H9 (cell line): ENCODE measurements at places on chromosomes 1 and 21. TPM values are rescaled to one million over a fixed set of nuclear protein-coding genes. Genes with fewer than 3 reads are reported as not detected.

DNA sequence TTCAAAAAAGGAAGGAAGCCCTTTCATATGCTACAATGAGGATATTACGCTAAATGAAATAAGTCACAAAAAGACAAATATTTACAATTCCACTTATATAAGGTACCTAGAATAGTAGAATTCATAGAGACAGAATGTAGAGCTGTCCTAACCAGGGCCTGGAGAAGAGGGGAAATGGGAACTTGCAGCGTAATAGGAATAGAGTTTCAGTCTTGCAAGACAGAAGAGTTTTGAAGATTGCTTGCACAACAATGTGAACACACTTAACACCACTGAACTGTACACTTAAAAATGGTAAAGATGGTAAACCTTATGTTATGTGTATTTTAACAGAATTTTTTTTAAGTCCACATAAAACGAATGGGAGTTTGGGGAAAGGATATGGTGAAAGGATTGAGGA is 2.9 kb downstream of the CD1B start:
- no peak for DNase-seq

DNA sequence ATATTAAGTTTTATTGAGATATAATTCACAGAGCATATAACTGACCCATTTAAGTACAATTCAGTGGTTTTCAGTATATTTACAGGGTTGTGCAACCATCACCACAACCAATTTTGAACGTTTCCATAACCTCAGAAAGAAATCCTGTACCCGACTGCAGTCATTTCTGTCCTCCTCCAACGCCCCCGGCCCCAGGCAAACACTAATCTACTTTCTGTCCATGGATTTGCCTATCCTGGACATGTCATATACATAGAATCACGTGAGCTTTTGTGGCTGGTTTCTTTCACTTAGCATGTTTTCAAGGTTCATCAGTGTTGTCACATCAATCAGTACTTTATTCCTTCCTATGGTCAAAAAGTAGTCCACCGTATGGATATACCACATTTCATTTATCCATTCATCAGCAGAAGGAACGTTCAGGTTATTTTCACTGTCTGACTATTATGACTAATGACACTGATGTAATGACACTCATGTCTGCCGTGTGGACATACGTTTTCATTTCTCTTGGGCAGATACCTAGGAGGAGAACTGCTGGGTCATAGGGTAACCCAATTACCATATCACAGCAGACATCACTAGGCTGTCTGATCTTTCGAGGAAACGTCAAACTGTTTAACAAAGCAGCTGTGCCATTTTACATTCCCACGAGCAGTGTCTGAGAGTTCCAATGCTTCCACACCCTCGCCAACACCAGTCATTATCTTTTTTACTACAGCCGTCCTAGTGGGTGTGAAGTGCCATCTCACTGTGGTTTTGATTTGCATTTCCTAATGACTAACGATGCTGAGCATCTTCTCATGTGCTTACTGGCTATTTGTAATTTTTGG is 30.8 kb downstream of the MRPL37 start:
- DNase-seq: no peak

Gene RCC2
- 473 and 474 TPM in 2 replicates for total RNA-seq

DNA sequence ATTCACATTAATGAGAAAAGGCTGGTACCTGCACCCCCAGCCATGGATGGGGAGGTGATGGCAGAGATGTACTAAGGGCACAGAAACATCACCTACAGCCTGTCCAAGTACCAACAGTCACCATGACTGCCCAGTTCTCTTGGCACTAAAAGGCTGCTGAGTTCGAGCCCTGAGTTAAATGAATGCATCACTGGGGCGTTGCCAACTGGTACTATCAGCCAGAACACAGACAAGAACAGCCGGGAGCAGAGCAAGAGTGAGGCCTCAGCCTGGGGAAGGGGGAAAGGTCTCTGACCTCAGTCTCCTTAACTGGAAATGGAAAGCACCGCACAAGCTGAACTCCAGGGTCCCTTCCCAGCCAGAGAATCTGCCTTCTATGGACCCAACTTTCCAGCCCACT is 60.5 kb downstream of the GLIS1 start:
- no peak for DNase-seq

DNA sequence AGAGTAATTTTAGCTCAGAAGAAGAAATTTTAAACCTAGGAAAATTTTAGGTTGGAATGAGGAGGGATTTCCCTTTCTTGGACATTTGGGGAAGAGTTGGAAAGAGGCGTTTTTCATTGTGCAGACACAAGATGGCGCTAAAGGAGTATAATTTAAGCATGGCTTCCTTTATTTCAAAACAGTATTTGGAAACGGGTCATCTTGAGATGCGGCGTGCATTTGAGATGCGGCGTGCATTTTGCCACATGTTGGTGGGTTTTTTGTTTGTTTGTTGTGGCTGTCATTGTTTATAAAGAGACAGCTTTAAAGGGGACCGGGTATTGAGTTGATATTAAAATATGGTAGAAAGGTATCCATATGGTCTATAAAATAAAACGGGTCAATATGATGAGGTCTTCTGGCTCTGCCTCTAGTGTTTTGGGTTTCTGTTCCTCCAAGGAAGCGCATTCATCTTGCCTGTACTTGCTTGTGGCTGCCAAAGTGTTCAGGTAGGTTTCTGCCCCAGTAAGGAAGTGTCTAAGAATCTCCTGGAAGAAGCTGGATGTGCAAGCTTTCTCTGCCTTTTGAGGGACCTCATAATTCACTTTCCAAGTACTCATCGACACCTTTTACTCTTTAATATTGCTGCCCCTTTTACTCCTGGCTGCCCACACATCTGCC is 210.3 kb downstream of the SLC35F3 start:
- DNase-seq: no peak

DNA sequence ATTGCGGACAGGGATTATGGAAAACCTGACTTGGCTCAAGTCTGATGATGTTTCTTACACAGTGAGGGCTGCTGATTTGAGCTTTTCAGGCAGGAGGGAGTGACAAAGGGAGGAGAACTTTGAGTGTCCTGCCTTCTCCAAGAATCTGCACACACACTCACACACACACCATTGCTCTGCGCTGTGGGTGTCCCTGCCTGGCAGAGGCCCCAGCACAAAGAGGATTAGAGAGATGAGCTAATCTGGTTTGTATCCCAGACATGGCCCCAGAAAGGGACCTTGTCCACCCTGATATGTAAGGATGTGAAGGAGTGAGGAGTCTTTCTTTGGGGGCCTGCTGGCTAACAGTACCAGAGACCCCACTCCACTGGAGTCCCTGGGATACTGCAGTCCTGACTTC is 5.9 kb upstream of the WNT2B start:
- DNase-seq: no peak

- DNase-seq: no peak
These were observed 285.1 kb downstream of the TPR start for GRCh38 chr1:186089940-186090339.

DNA sequence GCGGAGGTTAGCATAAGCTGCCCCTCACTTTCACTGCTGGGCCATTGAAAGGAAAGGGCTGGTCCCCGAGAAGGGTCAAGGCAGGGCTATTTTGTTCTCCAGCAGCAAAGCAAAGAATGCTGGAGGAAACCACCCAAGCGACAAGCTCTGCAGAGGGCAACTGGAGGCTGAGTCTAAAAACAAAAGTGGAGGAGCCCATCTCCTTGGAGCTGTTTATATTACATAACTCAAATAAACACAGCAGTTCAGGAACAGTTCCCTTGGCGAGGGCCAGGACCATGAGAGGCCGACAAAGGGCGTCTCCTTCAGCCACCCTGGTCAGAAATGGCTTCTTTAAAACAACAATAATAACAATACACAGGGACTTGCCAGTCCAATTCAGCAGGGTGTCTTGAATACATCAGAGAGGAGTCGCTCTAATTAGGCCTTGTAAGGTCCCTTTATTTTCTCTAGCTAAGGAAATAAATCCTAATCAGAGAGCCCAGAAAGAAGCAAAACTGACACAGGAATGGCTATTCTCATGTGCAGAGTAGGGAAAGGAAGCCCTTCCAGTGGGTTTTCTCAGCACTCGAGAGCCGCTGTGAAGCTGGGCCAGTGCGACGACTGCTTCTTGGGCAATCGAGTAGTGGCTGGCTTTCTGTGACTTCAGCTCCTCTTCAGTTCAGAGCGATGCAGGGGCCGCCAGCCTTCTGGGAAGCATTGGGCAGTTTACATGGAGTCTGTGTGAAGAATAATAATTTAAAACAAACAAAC is 57.0 kb upstream of the TARBP1 start:
- DNase-seq: no peak

GRCh38 chr1:48644905-48645605 is 131.6 kb downstream of the BEND5 start:
- no peak for DNase-seq

- DNase-seq: no peak
These were observed 335.8 kb upstream of the KAZN start for GRCh38 chr1:14262637-14263036.

- peak; percentile 82 for DNase-seq
These were observed 9.6 kb upstream of the EPS8L3 start for GRCh38 chr1:109773203-109773899.

DNA sequence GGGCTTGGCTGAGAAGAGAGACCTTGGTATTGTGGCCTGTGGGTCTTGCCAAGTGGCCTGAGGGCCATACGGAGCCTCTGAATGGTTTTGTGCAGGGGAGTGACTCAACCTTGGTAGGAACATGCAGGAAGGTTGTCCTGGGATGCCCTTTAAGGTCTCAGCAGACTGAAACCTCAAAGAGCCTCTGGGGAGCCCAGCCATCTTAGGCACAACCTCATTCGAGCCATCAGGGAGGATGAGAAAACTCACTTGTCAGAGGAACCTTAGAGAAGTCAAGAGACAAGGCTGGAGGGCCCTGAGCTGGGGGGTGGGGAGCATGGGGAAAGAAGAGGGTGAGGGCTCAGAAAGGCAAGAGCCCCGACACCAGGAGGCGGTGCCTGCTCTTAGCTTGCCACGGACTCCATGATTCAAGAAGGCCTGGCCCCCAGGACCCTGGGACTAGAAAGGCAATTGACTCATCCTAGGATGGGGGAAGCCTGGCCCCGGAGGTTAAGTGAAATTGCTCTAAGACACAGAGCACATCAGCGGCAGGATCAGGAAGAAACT is 13.0 kb downstream of the IFI6 start:
- peak; percentile 51 for DNase-seq

DNA sequence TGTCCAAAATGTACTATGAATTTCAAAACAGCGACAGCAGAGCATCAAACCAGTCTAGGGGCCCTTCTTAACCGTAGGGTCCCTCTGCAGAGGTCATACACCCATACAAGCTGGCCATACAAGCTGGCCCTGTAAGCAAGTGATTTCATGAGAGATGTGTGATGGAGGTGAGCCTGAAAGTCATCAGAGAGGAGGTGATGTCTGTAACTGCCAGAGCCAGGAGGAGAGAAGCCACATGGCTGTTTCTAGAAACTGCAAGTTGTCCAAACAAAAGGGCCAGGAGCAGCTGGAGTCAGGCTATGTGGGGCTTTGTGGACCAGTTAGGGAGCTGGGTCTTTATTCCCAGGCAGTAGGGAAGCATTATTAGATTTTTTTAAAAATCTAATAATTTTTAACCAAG is 14.8 kb upstream of the SERINC2 start:
- DNase-seq: no peak

- DNase-seq: no peak
These were observed 95.1 kb upstream of the TSPAN2 start for GRCh38 chr1:115184260-115184950.

DNA sequence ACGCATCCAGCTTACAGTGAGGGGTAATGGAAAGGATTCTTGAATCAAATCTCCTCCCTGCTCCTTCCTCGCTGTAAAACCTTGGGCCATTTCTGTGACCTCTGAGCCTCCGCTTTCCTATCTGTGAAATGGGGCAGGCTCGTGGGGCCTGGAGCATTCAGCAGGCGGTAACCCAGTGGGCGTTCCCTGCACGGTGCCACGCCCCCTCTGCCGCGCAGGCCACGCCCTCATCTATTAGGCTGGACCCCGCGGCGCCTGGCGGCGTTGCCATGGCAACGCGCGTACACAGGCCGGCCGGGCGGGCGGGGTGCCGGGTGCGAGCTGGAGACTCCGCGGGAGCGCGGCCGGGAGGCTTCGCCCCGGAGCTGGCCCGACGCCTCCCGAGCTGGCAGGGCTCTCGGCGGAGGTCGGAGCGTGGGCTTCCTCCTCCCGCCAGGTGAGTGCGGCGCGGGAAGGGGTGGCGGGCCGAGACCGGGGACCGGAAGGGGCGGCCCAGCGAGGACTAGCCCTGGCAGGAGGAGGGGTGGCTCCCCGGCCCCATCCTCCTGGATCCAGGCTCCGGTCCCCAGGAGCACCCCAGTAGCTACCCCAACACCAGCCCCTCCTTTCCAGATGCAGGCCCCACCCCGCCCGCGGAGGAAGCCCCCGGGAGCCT is at the start of gene FHAD1:
TSS of gene FHAD1 (plus strand) at position 264 of the 655 bp plus-strand sequence. CDS start 4,562 bp downstream, outside the sequence.
- peak; percentile 78 for DNase-seq

DNA sequence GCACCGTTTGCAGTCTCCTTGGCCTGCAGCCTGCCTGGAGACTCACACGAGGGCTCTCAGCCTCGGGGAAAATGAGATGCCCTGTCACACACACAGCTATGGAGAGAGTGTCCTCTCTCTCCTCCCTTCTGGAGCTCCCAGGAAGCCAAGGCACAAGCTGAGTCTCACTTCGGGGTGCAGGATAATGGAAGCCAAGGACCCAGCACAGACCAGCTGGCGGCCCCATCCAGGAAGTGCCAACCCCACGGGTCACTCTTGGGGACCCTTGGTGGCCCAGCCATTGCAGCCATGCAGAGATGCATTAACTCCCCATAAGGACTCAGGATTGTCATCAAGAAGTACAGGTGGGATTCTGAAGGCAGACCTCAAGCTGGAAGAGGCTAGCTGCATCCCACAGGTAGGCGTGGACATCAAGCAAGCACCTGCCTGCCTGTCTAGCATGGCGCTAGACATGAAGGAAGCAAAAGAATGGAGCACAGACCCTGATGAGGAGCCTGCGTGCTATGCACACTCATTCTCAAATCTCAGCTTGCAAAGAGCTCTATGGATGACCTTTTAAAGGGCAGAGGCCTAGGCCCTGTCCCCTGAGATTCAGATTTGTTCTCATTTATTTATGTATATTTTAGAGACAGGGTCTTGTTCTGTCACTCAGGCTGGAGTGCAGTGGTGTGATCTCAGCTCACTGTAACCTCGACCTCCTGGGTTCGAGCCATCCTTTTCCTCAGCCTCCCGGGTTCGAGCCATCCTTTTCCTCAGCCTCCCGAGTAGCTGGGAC is 49.9 kb downstream of the IRF2BP2 start:
- peak; percentile 6 for DNase-seq

DNA sequence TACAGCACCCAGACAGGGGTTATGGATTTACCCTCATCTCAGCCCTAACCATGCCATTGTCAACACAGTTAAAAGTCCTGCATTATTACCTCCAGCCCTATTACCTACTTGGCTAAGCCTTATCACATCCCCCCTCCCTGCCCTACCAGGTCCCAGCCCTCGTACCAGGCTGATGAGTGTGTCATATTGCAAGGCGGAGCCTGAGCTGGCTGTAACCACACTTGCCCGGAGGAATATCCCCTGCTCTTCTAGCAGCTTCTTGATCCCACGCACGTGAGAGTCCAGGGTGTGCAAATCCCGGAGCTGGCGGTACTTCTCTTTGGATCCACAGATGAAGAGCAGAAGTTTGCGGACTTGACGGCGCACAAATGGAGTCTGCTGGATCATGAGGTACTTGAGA is 87.4 kb downstream of the UBR4 start:
- DNase-seq: no peak

- DNase-seq: no peak
These were observed at the start of gene WNT9A for GRCh38 chr1:227947676-227948492. Gene WNT9A, minus strand, starts transcription at chr1:227947932. Its CDS starts 45 bp downstream, at chr1:227947887.
